ENCODE measurements at places on chromosomes 11 and 22.

DNA sequence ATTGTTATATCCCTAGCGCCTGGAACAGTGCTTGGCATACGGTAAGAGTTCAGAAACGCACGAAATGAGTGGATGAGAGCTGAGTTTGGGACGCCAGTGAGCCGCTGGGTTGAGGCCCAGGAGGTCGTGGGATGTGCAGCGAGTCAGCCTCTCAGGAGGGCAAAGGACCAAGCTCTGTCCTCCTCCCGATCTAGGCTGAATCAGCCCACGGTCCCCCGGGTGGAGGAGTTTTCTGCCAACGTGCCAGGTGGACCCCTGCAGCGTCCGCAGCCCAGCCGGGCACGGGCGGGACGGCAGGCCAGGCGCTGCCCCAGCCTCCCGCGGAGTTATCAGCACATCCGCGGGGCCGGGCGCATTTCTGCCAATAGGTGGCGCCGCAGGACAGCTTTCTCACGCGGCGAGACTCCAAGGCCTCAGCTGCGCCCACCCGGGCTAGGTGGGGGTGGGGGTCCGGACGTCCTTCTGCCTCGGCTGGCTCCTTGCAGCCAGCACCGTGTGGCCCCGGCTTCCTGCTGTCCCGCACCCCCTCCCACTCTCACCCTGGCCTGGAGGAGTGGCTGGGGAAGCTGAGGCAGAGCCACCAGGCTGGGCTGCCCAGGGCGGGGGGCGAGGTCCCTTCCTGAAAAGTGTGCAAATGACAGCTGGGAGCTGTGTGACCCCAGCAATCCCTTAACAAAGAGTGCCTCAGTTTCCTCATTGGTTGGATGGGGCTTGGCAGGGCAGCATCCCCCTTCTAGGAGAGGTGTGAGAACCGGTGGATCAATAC is 2.2 kb upstream of the RPS19BP1 start:
- peak; percentile 79 for DNase-seq

GRCh38 chr11:87198266-87198881 is 160.6 kb downstream of the TMEM135 start:
- DNase-seq = no peak

DNA sequence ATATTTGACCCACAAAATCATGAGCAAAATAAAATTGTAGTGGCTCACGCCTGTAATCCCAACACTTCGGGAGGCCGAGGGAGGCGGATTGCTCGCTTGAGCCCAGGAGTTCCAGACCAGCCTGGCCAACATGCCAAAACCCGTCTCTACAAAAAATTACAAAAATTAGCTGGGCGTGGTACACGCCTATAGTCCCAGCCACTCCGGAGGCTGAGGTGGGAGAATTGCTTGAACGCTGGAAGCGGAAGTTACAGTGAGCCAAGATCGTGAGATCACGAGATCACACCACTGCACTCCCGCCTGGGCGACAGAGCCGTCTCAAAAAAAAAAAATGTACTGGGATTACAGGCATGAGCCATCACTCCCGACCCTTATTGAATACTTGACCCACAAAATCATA is 2.0 kb upstream of the RRAS2 start:
- no peak for DNase-seq

- no peak for DNase-seq
These were observed 90.7 kb downstream of the MPPED2 start for GRCh38 chr11:30495437-30495836.

DNA sequence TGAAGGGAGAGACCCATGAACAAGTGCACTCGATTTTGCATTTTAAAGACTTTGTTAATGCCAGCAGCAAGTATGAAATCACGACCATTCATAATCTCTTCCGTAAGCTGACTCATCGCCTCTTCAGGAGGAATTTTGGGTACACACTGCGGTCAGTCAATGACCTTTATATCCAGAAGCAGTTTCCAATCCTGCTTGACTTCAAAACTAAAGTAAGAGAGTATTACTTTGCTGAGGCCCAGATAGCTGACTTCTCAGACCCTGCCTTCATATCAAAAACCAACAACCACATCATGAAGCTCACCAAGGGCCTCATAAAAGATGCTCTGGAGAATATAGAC is 5.9 kb downstream of the SERPIND1 start:
- DNase-seq = no peak

GRCh38 chr11:2305140-2305778 is 3.4 kb downstream of the TSPAN32 start:
- DNase-seq = peak; percentile 71

GRCh38 chr22:46025225-46025972 is 48.4 kb upstream of the WNT7B start:
- no peak for DNase-seq

GRCh38 chr11:108616549-108616948 is 23.0 kb upstream of the EXPH5 start:
- no peak for DNase-seq

GRCh38 chr11:128389461-128389976 is 197.8 kb downstream of the ETS1 start:
- no peak for DNase-seq

GRCh38 chr11:123674297-123674696 is 19.9 kb upstream of the SCN3B start:
- DNase-seq = no peak

DNA sequence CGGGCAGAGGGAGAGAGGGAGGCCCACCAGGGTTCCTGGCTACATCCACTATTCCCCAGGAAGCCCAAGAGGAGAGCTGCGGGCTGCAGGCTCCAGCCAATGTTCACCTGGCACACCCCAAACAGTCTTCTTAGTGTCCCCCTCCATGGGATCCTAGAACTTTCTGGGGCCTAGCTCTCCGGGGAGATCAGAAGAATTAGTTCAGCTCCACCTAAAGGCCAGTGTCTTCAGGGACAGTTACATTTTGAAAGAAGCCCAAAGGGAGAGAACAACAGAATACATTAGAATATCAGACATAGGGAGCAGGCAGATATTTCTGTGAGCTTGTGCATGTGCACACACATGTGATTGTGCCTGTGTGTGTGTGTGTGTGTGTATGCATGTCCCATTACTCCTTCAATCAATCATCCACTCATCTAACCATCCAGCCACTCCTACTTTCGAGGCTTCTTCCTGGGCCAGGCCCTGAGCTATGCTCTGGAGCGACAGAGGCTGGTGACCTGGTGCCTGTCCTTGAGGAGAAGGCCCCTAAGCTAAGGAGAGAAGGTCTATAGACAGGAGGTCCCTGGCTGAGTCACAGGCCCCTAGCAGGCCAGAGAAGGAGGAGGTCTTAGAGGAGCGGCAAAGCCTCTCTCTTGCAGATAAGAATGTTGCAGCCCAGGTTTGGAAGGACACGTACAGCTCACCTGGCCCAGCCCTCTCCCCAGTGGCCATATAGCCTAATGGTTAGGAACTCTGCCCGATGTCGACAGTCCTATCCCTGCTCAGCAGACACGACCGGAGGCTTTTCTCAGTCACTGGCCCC is 165.5 kb downstream of the DSCAML1 start:
- DNase-seq = no peak

Data from KBM-7 (cell line).